ENCODE measurements at places on chromosomes 4 and X. TPM values are rescaled to one million over a fixed set of nuclear protein-coding genes. Genes with fewer than 3 reads are reported as not detected.

DNA sequence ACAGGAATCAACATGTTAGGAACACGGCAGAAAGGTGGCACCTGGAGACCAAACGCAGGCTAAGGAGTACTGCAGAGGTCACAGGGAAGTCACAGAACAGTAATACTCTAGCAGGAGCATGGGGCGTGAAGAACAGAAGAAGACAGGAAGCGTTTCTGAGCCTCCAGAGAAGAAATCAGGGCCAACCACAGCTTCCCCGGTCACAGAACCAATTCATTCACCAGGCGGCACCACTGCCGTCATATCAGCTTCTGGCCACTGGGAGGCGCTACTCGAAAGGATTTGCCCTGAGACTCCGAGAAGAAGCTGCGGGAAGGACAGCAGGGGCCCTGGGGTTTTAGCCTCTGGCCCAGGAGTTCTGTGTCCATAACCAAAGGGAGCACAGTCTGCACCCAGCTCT, 78.0 kb upstream of the DRD5 start:
- no peak for DNase-seq
- no peak overlapping the region for H3K4me3 ChIP-seq
- H3K27ac ChIP-seq, result no peak overlapping the region
- H3K36me3 ChIP-seq, result no peaks in the 10 kb centered on the region
- no peaks in the 10 kb centered on the region for H3K27me3 ChIP-seq

DNA sequence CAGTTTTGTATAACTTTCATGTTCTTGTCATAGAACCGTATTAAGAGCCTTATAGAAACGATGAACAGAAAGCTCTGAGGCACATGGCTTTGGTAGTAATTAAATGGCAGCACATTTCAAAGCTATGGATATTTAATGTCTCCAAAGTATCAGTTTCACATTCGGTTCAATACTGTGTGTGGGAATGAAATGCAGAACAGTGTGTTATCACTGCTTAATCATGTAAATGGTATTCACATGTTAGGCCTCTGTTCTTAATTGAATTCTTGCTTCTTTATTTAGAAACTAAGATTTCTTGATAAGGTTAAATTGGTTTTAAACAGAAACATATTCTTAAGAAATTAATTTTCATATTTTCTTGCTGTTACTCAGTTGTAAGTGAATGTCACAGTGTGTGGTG, 701.0 kb upstream of the PITX2 start:
- no peak overlapping the region for H3K27ac ChIP-seq
- H3K36me3 ChIP-seq, result no peaks in the 10 kb centered on the region
- DNase-seq, result no peak
- H3K4me1 ChIP-seq, result no peaks in the 10 kb centered on the region
- H3K27me3 ChIP-seq, result no peaks in the 10 kb centered on the region
- H3K4me3 ChIP-seq, result no peak overlapping the region

DNA sequence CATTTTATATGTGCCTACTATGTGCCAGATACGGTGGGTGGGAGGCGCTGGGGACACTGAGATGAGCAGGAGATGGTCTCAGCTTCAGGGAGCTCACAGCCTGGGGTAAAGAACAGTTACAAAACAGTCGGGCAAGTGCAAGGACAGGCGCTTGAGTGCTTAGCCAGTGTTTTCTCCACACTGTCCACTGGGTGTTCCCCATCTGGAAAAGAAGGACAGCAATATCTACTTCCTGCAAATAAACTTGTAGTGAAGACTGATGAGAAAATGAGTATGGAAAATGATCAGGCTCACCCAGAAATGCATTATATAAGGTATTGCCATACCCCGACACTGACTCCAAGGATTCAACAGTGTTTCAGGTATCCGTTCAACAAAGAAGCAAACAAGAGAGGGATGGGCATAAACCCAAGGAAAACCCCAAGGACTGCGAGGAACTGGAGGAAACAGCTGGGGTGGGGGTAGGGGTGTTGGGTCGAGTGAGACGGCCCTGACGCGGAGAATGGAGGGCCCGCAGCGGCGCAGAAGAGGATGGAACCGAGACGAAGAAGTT, 835 bp downstream of the TMEM185A start:
- H3K27ac ChIP-seq, result peak overlapping the region; percentile 70
- no peak for DNase-seq
- peak overlapping the region; percentile 79 for H3K4me3 ChIP-seq
- H3K4me1 ChIP-seq, result peaks cover 27% of the 10 kb centered on the region
- no peaks in the 10 kb centered on the region for H3K36me3 ChIP-seq

The XK gene
- 1.6 TPM for total RNA-seq

The HAND2 gene
- 3.4 TPM for total RNA-seq

GRCh38 chrX:132088864-132089263, 39.0 kb downstream of the FRMD7 start:
- DNase-seq, result no peak
- H3K4me3 ChIP-seq, result no peak overlapping the region
- no peaks in the 10 kb centered on the region for H3K36me3 ChIP-seq
- H3K27ac ChIP-seq, result no peak overlapping the region
- H3K27me3 ChIP-seq, result no peaks in the 10 kb centered on the region
- H3K4me1 ChIP-seq, result no peaks in the 10 kb centered on the region

DNA sequence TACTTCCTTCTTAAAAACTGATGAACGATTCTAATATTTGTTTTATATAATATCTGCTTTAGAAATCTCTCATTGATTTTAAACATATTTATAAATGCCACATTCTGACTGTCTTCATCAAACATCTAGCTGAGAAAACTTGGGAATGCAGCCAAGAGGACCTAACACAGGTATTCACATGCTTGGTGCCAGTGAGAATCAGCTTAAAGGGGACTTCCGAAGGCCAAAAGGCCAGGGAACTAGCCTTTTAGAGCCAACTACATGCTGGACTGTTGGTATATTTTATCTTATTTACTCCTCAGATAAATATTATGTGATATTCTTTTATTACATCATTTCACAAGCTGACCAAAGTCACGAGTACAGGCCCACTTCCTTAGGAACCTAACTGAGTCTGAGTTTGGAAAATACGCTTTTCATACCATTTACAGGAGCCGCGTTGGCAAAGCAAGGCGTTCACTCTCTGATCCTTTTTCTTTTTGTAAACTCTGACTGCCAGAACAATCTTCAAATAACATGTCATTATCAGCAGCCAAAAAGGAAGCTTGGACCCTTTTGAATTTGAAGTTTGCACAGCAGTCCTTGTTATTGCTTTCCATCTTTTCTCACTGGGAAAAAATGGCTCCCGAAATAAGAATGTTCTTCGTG, 41.1 kb upstream of the PDLIM3 start:
- no peak overlapping the region for H3K4me3 ChIP-seq
- no peak for DNase-seq
- H3K27me3 ChIP-seq, result no peaks in the 10 kb centered on the region
- peaks cover 5% of the 10 kb centered on the region for H3K4me1 ChIP-seq
- no peak overlapping the region for H3K27ac ChIP-seq
- no peaks in the 10 kb centered on the region for H3K36me3 ChIP-seq

The GRID2 gene
- total RNA-seq, result not detected

- no peak overlapping the region for H3K27ac ChIP-seq
- peaks cover 50% of the 10 kb centered on the region for H3K4me1 ChIP-seq
- H3K4me3 ChIP-seq, result peak overlapping the region; percentile 47
- peaks cover 69% of the 10 kb centered on the region for H3K27me3 ChIP-seq
- H3K36me3 ChIP-seq, result no peaks in the 10 kb centered on the region
- DNase-seq, result peak; percentile 31
Measured at GRCh38 chr4:133152831-133153481, 3.9 kb downstream of the PCDH10 start.

The MAGEA8 gene
- not detected for total RNA-seq

DNA sequence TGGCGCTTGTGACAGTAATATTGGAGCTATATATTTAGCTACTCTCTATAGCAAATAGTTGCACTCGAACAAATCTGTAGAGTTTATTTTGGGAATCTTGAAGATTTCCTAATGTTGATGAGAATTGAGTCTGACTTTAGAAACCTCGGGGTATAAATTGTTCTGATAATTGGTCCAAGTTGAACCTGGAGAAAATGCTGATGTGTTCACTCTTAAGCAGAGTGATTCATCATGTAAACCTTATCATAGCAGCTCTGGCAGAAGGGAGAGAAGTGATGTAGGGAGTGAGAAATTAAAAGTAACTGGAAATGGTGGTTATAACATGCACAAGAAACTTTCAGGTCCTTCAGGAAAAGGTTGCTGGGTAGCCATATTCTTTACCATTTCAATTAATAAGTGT, 16.4 kb upstream of the SLC4A4 start:
- DNase-seq, result no peak
- H3K4me1 ChIP-seq, result no peaks in the 10 kb centered on the region
- no peaks in the 10 kb centered on the region for H3K36me3 ChIP-seq
- H3K27me3 ChIP-seq, result no peaks in the 10 kb centered on the region
- H3K27ac ChIP-seq, result no peak overlapping the region

- no peaks in the 10 kb centered on the region for H3K4me1 ChIP-seq
- H3K27me3 ChIP-seq, result no peaks in the 10 kb centered on the region
- DNase-seq, result no peak
- H3K36me3 ChIP-seq, result no peaks in the 10 kb centered on the region
- H3K27ac ChIP-seq, result no peak overlapping the region
Measured at GRCh38 chr4:159685340-159686092, 582.6 kb downstream of the RAPGEF2 start.

The RAI2 gene
- total RNA-seq, result 11.2 TPM

DNA sequence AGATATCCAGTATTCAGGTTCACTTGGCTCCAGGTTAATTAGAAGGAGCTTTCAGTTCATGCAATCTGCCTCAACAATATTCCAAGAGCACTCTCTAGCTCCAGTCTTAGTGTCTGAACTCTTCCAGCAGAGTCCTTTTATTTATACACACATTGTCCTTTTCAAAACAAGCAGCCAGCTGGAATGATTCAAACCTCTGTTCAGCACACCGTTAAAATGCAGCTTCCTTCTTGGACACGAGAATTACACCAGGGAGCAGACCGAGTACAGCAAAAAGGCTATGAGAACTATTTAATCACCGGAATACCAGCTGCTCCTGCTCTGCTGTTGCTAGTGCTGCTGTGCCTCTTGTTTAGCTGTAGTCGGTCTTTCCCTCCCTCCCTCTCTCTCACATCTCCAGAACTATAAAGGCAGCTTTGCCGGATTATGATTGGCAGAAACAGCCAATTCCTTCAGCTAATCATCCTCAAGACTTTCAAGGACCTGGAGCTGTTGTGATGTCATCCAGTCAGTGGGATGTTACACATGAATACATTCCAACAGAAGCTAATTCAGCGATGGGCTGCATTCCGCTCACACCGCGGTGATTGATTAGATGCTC, at the start of gene NDST4:
Gene NDST4 (minus strand): TSS at position 115 of the 601 bp plus-strand sequence. CDS start 36,584 bp downstream, outside the sequence.
- no peak for DNase-seq
- peaks cover 5% of the 10 kb centered on the region for H3K4me1 ChIP-seq
- H3K4me3 ChIP-seq, result peak within 1 kb of the TSS; percentile 17
- H3K36me3 ChIP-seq, result no peaks in the 10 kb centered on the region
- no peaks in the 10 kb centered on the region for H3K27me3 ChIP-seq

GRCh38 chrX:21972721-21973120, 32.2 kb downstream of the SMS start:
- H3K27me3 ChIP-seq, result no peaks in the 10 kb centered on the region
- peaks cover 5% of the 10 kb centered on the region for H3K4me1 ChIP-seq
- H3K4me3 ChIP-seq, result no peak overlapping the region
- peaks cover 3% of the 10 kb centered on the region for H3K36me3 ChIP-seq

DNA sequence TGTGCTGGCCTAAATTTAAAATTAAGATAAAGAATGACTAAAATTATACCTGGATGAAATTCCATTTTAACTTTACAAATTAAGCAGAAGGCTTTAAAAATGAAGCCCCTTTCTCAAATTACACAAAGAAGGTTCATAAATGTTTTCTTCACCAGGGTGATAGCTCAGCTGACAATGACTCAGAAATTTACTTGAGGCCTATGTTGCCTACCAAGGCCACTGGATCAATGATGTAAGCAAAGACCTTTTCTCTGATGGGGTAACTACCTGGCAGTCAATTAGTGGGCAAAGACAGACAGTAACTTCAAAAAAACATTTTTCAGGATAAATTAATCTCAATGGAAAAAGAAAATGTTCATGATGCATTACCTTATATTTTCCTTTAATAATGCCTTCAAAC, 23.9 kb upstream of the GPR34 start:
- no peak for DNase-seq
- no peaks in the 10 kb centered on the region for H3K4me1 ChIP-seq
- H3K4me3 ChIP-seq, result no peak overlapping the region
- H3K27me3 ChIP-seq, result no peaks in the 10 kb centered on the region
- H3K27ac ChIP-seq, result no peak overlapping the region
